ENCODE measurements at places on chromosomes 6 and 20.

DNA sequence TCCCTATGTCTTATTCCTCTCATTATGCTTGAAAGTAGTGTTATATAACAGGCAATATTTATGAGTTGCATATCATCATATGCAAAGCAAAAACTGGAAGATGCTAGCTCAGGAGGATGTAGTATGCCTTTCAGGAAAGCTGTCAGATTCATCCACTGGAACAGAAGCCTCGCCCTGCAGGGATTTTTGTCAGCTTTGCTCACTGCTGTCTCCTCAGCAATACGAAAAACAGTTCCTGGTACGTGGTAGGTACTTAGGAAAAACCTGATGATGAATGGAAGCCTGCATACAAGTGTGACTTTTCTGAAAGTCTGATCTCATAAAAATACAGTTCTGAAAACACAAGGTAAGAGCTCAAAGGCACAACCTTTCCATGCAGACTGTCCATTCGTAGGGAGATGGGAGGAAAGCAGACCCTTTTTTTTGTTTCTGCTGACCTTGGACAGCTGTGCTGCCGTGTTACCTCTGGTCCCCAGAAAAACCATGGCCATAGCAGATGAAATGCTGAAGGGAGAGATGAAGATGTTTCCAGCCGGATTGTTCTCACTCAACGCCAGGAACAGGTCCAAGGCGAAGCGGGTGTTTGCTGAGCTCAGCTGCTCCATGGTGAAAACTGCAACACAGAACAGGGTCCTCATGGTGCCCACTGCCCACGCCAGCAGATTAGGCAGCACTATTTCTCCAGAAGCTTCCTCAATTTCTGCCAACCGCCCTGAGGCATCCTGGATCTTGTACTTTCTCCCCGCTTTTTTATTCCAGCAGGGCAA is 1.5 kb downstream of the SERPINB1 start:
- DNase-seq: no peak

GRCh38 chr6:162294029-162294428 is 433.5 kb downstream of the PRKN start:
- DNase-seq: no peak

GRCh38 chr6:90835596-90836212 is 248.8 kb upstream of the MAP3K7 start:
- DNase-seq: no peak

GRCh38 chr20:40669692-40670091 is 19.3 kb downstream of the MAFB start:
- no peak for DNase-seq

DNA sequence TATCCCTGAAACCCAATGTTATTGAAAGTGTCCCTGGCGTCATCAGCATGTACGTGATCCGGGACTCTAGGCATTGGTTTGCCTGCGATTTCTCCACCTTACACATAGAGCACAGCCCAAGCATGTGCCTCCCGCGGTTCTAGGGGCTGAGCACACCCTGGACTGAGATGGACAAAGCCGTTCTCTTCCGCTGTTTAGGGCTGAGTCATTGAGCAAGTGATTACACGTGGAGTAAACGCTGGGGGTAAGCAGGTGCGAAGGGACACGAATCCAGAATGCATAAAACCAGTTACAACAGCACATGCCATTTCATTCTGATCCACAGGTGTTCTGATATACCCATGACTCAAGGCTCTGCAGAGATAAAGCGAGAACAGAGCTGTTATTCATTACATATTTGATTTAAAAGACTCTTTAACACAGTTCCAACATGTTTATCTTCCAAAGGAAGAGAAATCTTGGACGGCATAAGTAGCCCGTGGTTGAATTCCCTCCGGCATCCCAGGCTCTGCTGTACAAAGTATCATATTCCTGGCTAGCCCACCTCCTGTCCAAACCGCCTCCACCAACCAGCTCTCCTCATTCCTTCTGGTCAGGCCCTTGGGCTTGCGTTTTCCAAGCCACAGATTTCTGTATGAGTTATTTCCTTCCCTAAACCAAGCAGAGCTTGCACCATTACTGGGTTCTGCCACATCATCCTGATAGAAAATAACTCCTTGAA is 36.1 kb upstream of the THBS2 start:
- DNase-seq: no peak

DNA sequence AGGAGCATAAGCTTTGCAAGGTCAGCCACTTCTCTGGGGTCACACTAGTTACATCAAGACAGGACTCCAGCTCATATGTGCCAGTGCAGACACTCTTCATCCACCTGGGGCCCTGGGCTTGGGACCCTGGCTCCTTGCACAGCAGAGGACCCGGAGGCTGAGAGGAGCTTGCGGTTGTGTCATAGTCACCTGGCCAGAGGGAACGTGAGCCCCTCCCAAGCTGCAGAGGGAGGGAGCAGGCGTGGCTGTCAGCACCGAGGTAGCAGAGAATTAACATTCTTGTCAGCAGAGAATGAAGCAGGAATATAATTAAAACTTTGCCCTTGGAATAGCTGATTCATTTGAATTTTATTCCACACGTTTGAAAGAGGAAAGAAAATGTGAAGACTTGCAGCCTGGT is 36.8 kb downstream of the BCAS4 start:
- no peak for DNase-seq

DNA sequence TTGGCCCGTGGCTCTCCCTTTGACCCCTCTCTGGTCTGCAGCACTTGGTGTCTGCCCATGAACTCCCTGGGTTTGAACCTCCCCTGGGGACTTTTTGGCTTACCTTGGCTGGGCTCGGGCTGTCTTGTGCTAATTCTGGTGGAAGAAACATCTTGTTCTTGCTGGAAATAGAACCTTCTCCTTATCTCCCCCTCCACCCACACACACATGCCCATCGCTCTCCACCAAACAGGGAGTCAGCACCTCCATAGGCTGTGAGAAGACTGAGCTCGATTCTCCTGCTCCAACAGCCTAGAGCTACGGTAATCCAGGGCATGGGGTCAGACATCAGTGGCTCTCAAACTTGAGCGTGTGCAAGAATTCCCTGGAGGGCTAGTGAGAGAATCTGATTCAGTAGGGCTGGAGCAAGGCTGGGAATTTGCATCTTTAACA is 114.4 kb upstream of the SLC22A23 start:
- no peak for DNase-seq

GRCh38 chr20:50584687-50585086 is 74.5 kb downstream of the PTPN1 start:
- no peak for DNase-seq

GRCh38 chr6:66993272-66993671 is 1286.2 kb upstream of the EYS start:
- no peak for DNase-seq

DNA sequence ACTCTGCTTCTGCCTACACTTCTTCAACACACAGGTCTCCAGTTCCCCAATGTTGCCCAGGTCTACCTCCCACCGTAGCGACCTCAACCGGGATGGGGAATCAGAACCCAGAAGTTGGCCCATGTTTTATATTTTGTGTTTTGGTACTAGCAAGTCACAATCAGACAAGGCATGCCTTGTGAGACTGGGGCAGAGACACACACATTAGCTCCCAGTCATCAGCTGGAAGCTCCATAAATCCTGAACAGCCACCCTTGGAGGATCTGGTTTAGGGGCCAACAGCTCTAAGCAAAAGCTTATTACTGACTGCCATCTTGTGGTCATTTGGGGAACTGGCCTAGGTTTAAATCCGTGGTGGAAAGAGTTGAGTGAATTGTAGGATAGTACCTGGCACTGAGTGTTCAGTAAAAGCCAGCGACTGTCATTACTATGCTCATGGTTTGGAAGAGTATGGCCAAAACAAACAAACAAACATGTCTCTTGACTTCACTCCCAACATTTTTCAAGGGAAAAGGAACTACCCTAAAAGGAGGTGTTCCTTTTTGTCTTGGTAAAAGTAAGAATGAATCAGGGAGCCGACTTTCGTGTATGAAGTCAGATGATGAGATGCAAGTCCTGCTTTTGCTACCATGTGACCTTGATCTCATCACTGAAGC is 40.5 kb downstream of the PIM1 start:
- peak; percentile 68 for DNase-seq

- DNase-seq: no peak
Measured at GRCh38 chr20:36574366-36575135, 1.2 kb downstream of the TGIF2 start.

DNA sequence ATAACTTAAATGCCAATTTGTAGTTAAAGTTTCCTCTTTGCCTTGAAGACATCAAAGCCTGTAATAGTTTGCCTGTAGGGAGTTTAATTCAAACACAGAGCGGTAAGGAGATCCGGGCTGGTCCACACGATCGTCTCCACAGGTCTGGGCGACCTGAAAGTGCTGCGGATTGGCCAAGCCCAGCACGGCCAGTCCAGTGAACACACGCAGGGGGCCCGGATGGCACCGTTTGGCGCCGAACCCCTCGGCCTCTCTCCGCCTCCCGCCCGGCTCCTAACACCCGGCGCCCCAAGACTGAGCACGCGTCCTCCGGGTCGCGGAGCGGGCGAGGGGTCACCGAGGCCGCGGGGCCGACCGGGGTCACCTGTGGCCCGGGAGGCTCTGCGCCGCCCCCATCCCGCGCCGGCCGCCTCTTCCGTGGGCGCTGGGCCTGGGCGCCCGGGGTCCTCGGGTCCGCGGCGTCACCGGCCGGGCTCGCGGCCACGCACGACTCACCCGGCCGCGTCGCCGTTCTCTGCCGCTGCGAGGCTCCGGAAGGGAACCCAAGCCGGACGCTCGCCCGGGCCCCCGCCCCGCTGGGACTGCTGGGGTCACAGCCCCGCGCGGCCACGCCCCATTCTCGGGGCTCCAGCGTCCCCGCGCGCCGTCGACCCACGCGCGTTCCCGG is 481 bp downstream of the SERPINB6 start:
- DNase-seq: no peak

DNA sequence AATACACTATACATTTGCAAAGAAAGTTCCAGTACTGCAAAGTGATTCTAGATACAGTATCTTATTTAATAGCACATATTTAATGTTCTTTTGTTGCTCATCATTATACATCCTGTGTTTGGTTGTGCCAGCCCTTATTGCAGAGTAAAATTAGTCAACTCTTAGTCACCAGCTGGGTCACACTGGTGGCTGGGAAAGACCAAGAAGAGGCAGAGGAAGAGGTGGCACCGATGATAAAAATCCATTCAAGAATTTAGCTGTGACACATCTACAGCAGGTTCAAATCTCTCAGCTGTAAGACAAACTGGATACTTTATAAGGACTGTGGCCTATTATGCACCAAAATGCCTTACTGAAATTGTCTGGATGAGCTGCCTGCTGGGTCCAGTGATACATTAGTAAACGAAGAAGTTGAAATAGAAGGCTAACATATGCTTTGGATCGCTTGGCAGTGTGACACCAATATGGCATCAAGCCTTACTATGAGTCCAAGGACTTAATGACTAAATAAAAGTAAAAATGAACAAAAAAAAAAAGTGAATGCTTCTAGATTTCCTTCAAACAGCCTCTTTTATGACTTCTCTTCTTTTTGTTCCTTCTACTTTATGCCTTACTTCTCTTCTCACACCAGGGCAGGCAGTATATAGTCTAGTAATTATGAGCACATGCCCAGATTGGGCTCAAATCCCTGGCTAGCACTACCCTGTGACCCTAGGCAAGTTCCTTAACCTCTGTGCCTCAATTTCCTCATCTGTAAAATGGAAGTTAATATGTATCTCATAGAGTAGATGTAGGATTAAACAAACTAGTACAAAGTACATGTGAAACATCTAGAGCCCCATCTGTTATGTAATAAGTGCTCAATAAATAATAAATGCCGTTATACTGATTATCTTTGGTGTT is 29.4 kb upstream of the RNF8 start:
- no peak for DNase-seq

DNA sequence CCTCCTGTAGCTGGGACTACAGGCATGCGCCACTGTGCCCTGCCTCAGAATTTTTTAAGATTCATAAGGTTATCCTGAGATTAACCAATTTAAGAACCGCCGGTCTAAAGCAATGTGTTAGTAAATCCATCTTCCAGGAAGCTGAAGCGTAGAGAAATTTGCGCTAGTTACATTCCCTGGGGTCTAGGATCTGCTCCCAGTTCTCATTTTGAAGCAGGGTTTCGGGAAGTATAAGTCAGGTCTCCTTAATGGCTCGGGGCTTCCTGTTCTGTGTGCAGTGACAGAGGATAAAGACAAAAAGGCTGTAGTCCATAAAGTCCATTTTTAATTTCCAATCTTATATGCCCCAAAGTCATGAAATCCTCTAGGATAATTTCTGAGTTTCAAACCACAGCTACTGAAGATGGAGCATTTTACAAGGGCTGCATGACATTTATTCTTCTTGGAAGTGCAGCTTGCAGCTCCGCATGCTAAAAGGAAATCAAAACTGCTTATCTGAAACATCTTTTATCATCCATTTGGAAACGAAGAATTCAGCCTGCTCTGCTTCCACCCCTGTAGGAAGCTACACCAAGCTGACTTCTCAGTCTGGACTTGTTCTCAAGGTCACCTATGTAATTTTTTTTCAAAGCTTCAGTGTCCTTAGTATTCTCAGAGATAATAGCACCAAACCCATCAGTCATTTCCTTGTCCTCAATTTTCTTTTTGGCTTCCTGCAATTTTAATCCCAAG is 326.1 kb downstream of the PRL start:
- DNase-seq: no peak

GRCh38 chr6:164000276-164000675 is 585.8 kb downstream of the QKI start:
- DNase-seq: no peak

- DNase-seq: no peak
Measured at GRCh38 chr6:18362058-18362561, 25.0 kb upstream of the RNF144B start.

DNA sequence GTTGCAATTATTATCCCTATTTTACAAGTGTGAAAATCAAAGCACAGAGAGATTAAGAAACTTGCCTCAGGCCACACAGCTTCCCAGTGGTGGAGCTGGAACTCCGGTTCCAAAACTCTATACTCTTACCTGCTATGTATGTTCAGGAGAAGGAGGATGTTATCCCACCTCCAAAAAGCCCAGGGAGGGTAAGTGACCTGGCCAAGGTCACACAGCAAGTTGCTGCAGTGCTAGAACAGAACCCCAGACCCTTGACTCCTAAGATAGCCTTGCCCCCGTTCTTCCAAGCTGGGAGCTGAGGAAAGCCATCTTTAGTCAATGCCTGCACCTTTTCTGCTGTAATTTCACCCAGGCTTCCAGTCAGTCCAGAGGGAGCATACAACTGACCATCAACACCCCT is 42.3 kb downstream of the BPIFB1 start:
- no peak for DNase-seq

- DNase-seq: no peak
Measured at GRCh38 chr20:57062696-57063270, 203.7 kb downstream of the BMP7 start.

DNA sequence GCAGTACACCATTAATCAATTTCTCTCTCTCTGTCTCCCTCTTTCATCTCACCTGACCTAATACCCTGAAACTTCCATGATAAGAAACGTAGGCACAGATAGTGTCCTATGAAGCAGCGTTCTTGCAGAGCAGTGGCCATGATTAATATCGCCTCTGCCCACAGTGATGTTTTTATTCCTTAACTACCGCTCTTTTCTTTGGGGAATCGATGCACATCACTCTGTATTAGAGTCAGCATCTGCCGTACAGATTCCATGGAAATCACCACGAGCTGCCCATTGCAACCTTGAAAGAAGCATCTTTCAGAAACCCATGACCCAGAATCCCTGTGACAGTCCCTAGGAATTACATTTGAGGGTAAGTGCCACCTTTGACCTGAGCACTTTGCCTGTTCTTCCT is 152.0 kb upstream of the ECI2 start:
- no peak for DNase-seq
